Neural crest cell (in vitro differentiated cells): ENCODE measurements at places on chromosomes 12 and 14. TPM values are rescaled to one million over a fixed set of nuclear protein-coding genes. Genes with fewer than 3 reads are reported as not detected.

The KERA gene
- total RNA-seq = not detected in 2 replicates

GRCh38 chr14:71338153-71338552 lies 430.9 kb downstream of the PCNX1 start:
- DNase-seq = no peak

DNA sequence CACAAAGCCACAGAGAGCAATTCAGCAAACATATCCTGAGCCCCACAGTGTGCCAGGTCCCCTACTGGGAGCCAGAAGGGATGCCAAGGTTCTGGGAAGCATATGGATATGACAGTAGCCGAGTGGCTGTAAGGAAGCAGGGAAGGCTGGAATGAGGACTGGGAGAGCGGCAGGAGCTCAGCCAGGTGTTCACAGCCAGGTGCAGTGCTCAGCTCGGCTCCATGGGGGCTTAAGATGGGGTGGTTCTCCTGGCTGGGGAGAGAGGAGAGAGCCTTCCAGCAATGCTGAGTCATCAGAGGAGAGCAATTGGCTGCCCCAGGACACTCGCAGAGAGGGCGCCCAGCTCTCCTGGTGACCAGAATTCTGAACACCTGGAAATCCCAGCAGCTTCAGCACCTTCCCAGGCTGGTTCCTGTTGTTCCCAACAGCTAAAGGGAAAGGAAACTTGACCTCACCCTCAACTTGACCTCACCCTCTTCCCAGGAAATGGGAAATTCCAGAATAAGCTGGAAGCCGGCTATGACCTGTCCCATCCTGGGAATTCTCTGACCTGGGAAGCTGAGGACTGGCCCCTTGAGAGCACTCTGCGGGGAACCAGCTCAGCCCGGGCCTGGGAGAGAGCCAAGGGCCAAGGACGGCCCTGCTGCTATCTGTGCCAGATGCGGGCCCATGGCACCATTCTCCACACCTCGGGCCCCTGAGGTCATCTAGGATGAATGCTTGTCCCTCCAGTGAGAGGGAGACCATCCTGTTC lies 34.6 kb downstream of the SLC6A12 start:
- DNase-seq = no peak

The ZCRB1 gene
- total RNA-seq = 59.4 and 65.2 TPM in 2 replicates

The COL2A1 gene
- total RNA-seq = 384 and 386 TPM in 2 replicates

- no peak for DNase-seq
These were observed 656.5 kb downstream of the DIO2 start for GRCh38 chr14:79554816-79555215.

GRCh38 chr14:65150898-65151608 lies 48.7 kb upstream of the MAX start:
- DNase-seq = no peak

DNA sequence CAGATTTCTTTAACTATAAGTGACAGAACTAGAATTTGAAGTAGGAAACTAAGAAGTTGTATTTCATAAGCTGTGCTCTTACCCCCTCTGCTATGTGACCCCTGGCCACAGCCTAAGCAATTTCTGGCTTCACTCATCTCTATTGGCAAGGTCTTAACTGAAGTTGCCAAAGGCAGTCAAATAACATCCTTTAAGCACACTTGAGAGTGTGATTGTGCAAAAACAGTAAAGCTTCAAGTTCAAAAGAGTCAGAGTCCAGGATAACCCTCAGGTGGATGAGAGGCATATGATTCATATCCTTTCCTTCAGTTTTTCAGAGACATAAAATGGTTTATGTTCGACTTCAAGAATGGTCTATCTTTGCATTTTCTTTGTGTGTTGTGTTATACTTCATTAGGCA lies 45.2 kb downstream of the GRIP1 start:
- DNase-seq = no peak

- peak; percentile 38 for DNase-seq
These were observed 34.1 kb downstream of the SCFD1 start for GRCh38 chr14:30656190-30656632.

The PTPRB gene
- 0.59 and 0.93 TPM in 2 replicates for total RNA-seq

- no peak for DNase-seq
These were observed 8.2 kb downstream of the GOLT1B start for GRCh38 chr12:21509768-21510167.

The ATL1 gene
- total RNA-seq = 15.9 and 17.4 TPM in 2 replicates

- DNase-seq = no peak
These were observed 8.7 kb downstream of the ZCCHC8 start for GRCh38 chr12:122491991-122492390.

DNA sequence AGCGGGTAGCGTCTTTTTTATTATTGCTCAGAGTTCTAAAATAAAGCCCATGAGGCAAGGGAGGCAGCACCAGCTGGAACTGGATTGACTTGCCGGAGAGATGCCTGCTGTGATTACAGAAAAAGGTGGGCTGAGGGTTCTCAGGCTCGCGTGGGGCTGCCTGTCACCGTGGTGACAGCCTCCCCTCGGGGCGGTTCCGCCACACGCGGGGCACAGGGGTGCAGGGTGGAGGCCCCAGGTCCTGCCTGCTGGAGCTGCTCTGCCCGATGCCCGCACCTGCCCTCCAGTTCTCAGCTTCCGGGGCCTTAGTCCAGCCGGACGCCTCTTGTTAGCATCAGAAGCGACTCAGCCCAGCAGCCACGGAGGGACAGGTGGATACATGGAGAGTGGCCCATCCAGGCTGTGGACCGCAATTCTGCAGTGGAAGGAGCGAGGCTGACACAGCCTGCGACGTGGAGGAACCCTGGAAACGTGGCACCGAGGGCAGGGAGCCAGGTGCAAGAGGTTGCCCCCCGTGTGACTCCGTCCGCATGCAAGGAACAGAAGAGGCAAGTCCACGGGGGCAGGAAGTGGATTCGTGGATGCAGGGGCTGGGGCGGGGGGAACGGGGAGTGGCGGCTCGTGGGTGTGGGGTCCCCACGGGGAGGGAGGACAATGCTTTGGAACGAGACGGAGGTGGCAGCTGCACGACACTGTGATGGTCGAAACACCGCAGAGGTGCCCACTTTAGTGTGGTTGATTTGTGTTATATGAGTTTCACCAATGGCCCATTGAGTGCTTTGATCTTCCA lies 79.5 kb downstream of the GALNT9 start:
- no peak for DNase-seq

GRCh38 chr12:81077686-81078441 lies at the start of gene ACSS3:
TSS of gene ACSS3 (plus strand) at chr12:81078079. CDS start at chr12:81078121, 42 bp downstream.
- peak; percentile 47 for DNase-seq

DNA sequence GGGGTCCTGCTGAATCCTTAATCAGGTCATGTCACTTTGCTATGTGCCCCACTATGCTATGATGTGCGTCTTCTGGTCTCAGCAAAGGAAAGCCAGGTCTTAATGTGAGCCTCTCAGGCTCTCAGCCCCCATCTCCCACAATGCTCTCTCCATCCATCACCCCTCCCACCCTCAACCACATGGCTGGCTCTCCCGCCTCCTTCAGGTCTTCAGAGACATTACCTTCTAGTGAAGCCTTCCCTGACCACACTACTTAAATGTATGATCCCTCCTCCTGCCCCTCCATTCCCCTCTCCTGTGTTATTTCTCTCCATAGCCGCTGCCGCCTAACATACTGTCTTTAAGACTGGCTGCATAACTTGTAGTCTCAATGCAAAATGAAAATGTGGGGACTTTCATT lies 50.5 kb downstream of the KRT80 start:
- DNase-seq = no peak

The BCL2L14 gene
- total RNA-seq = 0.86 and 1.2 TPM in 2 replicates

- no peak for DNase-seq
These were observed 23.3 kb downstream of the TPCN1 start for GRCh38 chr12:113244478-113244958.

The TCL1B gene
- total RNA-seq = not detected in 2 replicates

DNA sequence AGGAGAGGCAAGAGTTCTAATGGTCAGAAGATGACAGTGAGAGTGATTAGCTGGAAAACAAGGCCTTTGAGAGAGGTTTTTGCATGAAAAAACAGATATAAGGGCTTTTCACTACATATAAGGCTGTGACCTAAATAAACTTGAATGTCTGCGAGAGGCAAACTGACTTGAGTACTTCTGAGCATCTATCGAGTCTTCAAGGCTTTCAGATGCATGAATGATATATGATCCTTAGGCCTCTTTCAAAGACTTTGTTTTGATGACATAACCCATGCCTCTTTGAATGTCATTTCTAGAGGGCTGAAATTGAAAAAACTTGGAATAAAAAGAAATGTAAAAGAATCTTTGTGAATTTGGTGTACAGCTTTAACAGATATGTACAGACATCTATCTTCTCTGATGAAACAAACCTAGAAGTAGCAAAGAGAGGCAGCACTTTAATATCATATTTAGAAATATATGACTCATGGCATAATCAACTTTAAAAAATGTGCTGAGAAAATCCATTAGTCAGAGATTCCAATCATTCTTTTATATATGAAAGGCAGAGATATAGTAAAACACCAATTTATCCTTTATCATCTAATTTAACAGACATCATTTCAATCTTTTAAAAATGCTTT lies 72.6 kb downstream of the PPM1H start:
- no peak for DNase-seq

The JPH4 gene
- total RNA-seq = 1.3 and 1.4 TPM in 2 replicates

The SERPINA9 gene
- not detected in 2 replicates for total RNA-seq

The GPR68 gene
- total RNA-seq = 0.14 and 0.36 TPM in 2 replicates

DNA sequence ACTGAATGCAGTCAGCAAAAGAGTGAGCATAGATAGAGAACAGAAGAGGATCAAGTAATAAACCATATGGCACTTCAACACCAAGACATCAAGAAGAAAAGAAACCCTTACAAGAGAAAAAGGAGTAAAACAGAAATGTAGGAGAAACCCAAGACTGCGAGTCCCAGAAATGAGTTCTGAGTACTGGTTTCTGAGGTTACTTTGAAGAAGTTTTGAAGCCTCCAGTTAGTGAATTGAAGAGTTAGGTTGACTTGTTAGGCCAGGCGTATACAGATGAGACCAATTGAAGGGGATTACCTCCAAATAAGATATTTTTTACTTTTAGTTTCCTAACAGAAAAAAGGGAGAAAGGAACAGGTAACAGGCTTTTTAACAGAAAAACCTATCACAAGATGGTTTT lies 162.2 kb upstream of the SSTR1 start:
- DNase-seq = no peak
